ENCODE measurements at places on chromosomes 4 and X.

GRCh38 chrX:5242091-5242790 lies 986.4 kb downstream of the NLGN4X start:
- DNase-seq: no peak

DNA sequence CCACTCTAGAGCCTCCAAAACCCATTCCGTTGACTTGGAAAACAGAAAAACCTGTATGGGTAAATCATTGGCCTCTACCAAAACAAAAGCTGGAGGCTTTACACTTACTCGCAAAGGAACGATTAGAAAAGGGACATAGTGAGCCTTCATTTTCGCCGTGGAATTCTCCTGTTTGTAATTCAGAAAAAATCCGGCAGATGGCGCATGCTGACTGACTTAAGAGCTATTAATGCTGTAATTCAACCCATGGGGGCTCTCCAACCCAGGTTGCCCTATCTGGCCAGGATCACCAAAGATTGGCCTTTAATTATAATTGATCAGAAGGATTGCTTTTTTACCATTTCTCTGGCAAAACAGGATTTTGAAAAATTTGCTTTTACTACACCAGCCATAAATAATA lies 60.8 kb downstream of the ZNF732 start:
- peak; percentile 59 for DNase-seq

DNA sequence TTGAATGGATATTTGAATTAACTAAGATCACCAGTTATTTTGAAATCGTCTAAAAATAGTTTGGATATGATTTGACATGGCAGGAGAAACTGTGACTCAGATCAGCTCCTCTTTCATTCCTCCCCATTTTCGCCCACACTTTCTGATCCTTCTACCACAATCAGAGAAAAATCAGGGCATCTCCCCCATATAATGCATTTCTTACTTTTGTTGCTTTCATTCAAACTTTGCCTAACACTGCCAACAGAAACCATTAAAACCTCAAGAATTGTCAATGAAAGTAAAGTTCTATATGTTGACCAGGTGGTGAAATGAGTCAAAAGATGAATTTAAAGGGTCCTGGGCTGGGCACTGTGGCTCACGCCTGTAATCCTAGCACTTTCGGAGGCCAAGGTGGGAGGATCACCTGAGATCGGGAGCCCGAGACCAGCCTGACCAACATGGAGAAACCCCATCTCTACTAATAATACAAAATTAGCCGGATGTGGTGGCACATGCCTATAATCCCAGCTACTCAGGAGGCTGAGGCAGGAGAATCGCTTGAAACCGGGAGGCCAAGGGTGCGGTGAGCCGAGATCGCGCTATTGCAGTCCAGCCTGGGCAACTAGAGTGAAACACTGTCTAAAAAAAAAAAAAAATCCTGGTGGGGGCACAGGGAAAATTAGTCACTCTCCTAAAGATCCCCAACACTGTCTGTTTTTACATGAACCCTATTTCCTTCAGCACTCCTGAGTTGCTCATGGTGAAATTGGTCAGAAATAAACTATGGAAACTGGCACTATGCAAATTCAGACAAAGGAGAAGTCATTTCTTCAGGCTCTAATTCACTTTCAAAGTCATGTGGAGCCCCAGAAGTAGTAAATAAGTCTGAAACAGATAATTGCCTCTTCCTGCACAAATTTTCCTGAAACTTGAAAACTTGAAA lies 122.8 kb upstream of the NOCT start:
- no peak for DNase-seq

- no peak for DNase-seq
Observed at GRCh38 chrX:53580742-53581504, 105.6 kb downstream of the HUWE1 start.

GRCh38 chr4:182224192-182224850 lies 18.9 kb upstream of the TENM3 start:
- no peak for DNase-seq

DNA sequence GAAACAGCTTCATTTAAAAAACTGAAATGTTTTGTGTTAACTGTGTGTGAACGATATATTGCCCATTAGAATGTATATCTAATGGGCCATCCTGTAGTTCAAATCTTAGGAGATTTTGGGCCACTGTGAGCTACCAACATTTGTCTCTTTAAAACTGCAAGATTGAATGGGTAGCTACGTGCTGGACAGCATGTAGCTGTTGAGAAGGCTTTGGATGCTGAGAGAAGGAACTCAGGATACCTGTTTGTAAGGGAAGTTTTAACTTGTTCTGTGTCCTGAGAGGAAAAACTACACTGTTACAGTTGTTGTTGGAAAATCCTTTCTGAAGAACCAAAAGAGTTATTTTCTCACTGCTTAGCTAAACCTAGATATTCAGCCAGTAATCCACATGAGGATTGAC lies 45.9 kb downstream of the PDLIM5 start:
- DNase-seq: no peak

GRCh38 chr4:89674876-89675459 lies 162.0 kb downstream of the SNCA start:
- no peak for DNase-seq

DNA sequence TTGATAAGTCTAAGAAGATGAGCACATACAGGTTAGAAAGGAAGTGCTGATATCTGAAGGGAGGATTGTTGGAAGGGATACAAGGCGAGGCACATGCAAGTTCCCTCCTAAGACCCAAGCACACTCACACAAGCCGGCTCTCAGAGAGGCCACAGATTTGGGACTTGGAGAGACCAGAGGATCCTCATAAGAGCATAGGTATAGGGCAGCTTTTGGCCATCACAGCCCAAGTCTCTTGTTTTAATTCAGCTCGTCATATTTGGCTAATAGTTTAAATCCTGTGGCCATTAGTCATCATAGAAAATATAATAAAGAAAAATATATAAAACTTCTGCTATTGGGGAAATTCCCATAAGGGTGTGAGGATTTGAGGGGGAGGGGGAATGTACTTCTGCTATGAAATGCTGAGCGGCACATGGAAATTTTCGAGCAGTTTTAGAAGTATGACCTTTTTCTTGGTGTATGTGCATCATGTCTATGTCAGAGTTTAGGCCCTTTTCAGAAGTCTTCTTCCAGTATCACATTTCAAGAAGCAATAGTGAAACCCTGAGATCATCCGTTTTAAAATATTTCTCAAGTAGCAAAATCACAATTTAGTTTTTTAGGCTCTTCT lies 97.7 kb downstream of the NFKB1 start:
- DNase-seq: no peak

- DNase-seq: no peak
Observed at GRCh38 chrX:15344106-15344505, 8.8 kb upstream of the PIGA start.

- DNase-seq: no peak
Observed at GRCh38 chr4:732911-733630, 27.4 kb downstream of the PCGF3 start.

GRCh38 chrX:149198980-149199732 lies 305.9 kb downstream of the IDS start:
- no peak for DNase-seq

DNA sequence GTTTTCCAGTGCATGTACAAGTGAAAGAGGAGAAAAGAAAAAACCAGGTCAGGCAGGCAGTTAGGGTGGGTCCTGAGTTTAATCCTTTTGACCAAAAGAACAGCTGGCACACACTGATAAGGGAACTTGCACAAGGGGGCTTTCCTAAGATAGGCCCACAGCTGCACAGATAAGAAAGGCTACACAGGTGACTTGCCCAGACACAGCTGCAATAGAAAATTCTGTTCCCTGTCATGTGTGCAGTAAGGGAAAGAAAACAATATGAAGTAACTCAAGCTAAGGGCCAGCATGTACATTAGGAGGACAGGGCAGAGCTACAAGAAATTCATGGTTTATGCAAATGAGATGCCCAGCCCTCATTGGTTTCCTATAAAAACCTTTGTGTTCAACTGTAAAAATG lies 32.9 kb downstream of the LUZP4 start:
- DNase-seq: peak; percentile 58

DNA sequence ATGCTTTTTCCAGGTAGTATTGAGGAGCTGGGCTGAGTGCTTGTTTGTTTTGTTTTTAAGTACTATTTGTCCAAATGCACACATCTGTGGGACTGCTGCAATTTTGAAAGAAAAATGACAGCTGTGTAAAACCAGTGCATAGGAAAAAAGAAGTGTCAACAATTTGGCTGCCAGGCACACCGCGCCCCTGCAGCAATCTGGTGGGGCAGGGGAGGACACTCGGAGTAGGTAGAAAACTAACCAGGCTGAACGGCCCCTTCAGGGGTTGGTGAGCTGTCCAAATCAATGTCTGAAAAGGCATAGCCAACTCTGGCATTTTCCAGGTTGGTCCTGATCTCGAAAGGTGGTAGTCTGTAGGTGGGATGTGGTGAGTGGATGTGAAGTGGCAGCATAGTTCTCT lies 1.1 kb downstream of the LDOC1 start:
- DNase-seq: no peak

Data from MM.1S (cell line).